B cell (primary cell): ENCODE measurements at places on chromosomes 4 and X. TPM values are rescaled to one million over a fixed set of nuclear protein-coding genes. Genes with fewer than 3 reads are reported as not detected.

DNA sequence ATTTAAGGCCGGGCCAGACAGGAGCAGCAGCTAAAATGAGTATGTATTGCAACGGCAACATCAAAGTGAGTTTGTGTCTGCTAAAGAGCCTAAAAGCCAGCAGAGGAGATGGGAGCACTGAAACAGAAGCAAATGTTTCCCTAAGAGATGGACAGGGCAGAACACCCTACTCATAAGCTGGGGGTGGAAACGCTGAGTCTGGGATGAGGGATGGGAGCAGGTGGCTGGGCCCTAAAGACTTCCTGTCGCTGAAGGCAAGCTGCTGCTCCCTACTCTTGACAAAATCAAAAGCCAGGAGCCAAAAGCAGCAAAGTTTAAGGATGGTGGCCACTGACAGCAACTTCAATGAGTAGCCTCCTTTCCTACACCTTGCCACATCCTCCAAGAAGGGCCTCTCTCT, 40.6 kb upstream of the NAP1L5 start:
- no peak overlapping the region for H3K4me3 ChIP-seq
- H3K27ac ChIP-seq, result no peak overlapping the region
- no peaks in the 10 kb centered on the region for H3K27me3 ChIP-seq
- H3K36me3 ChIP-seq, result no peaks in the 10 kb centered on the region
- H3K4me1 ChIP-seq, result peaks cover 16% of the 10 kb centered on the region

Gene FGF2
- 0.13 and 0.42 TPM in 2 replicates for polyA plus RNA-seq

DNA sequence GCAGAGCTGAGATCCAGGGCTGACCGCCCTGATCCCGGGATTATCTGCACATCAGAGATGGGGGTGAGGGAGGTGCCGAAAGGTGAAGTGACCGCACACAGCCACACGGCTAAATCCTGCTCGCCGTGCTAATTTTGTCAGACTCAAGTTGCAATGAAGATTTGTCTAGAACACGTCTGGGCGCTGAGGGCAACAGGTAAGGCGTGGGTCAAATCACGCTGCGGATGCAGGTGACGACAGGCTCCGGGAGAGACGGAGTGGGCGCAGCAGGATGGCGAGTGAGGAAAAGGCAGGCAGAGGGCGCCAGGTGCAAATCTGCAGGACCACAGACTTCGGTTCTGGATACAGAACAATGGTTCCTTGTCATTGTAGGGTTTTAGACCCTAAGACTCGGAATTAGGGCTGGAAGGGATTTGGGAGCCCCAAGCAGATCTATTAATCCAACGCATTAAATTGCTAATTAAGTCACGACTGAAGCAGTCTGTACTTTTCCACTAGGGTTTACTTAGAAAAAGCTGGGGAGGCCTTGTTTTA, 1.9 kb upstream of the TBC1D14 start:
- H3K27me3 ChIP-seq, result peaks cover 3% of the 10 kb centered on the region
- H3K36me3 ChIP-seq, result no peaks in the 10 kb centered on the region
- H3K27ac ChIP-seq, result no peak overlapping the region
- peaks cover 31% of the 10 kb centered on the region for H3K4me1 ChIP-seq

DNA sequence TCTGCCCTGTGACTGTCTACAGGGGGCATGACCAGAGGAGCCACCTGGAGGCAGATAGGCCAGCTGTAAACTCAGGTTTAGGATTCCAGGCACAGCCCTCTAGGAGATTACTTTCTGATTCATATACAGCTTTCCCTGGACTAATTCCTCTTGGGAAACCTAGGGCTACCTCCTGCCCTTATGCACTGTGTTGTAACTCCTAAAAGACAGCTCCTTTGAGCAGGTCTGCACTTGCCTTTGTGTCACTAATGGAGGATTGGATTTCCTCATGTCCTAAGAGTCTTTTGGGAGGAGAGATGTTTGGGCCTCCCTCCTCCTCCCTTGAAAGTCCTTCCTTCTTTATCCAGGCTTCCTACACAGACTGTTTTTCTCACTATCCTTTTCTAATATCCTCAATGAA, 202.0 kb downstream of the PCDH19 start:
- DNase-seq, result no peak
- H3K27me3 ChIP-seq, result no peaks in the 10 kb centered on the region
- no peak overlapping the region for H3K4me3 ChIP-seq

DNA sequence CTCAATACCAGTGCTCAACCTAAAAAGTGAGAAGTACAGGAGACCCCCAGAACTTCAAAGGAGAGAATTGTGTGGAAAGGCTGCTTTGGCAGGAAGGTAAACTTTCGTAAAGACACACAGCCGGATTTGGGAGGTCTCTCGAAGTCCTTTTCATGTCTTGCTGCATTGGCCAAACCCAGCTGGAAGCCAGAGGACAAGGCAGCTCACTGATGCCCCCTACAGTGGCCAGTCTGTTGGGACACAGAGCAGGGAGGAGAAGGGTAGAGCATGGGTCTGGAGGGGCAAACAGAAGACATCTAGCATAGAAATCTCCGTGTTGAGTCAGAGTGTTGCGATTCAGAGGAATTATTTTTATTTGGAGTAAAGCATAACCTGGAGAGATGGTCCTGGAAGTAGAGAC, 198.9 kb downstream of the ANK2 start:
- no peaks in the 10 kb centered on the region for H3K27me3 ChIP-seq
- H3K4me1 ChIP-seq, result no peaks in the 10 kb centered on the region
- no peaks in the 10 kb centered on the region for H3K36me3 ChIP-seq
- no peak overlapping the region for H3K27ac ChIP-seq
- no peak for DNase-seq
- H3K4me3 ChIP-seq, result no peak overlapping the region

GRCh38 chr4:72791054-72791453, 222.0 kb upstream of the ADAMTS3 start:
- H3K4me3 ChIP-seq, result no peak overlapping the region
- no peak for DNase-seq
- H3K36me3 ChIP-seq, result no peaks in the 10 kb centered on the region

- H3K4me3 ChIP-seq, result no peak overlapping the region
- no peak overlapping the region for H3K27ac ChIP-seq
- H3K36me3 ChIP-seq, result no peaks in the 10 kb centered on the region
- DNase-seq, result no peak
- H3K4me1 ChIP-seq, result no peaks in the 10 kb centered on the region
- no peaks in the 10 kb centered on the region for H3K27me3 ChIP-seq
Measured at GRCh38 chr4:164904336-164904735, 27.4 kb downstream of the APELA start.

- no peaks in the 10 kb centered on the region for H3K27me3 ChIP-seq
- no peak overlapping the region for H3K27ac ChIP-seq
- no peaks in the 10 kb centered on the region for H3K4me1 ChIP-seq
- no peak overlapping the region for H3K4me3 ChIP-seq
Measured at GRCh38 chr4:151808120-151808529, 47.3 kb upstream of the GATB start.

DNA sequence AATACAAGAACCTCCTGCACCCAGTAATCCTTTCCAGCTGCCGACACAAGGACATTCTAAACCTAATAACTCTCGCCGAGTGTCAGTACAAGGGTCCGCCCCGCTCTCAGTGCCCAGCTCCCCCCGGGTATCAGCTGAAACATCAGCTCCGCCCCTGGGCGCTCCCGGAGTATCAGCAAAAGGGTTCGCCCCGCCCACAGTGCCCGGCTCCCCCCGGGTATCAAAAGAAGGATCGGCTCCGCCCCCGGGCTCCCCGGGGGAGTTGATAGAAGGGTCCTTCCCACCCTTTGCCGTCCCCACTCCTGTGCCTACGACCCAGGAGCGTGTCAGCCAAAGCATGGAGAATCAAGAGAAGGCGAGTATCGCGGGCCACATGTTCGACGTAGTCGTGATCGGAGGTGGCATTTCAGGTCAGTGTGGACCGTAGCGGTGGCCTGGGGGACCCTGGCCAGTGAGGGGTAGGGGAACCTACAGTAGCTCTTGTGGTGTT, at the start of gene MAOA:
MAOA (plus strand) TSS at position 295 of the 490 bp plus-strand sequence; CDS start at position 338, 43 bp downstream.
- peaks cover 12% of the 10 kb centered on the region for H3K4me1 ChIP-seq
- H3K27ac ChIP-seq, result no peak within 1 kb of the TSS
- H3K36me3 ChIP-seq, result no peaks in the 10 kb centered on the region
- no peak for DNase-seq

DNA sequence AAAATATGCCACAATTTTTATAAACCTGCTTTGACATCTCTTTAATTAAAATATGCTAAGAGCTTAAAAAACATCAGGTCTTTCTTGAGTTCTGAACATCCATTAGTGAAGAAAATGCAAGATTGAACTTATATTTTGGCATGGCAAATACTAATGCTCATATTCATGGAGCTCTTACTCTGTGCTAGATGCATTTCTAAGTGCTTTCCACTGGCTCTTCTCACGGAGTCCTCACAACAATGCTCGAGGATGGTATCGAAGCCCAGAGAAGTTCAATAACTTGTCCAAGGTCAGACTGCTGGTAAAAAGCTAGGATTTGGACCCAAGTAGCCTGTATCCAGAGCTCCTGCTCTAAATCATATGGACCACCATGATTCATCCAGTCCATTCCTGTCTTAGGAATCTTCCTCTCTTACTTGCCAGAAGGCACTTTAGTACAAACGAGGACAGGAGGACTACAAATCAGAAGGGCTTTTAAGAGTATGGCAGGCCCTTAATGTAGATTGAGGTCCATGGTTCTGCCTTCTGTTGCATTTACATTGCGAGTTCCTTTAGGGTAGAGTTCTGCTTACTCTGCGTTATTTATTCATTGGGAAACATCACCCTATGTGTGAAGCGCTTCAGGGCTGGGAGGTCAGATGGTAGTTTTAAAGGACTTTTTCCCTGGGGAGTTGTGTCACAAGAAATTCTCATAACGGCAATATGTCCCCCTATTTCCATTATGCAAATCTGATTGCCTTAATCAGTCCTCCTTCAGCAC, 199.2 kb downstream of the RASL11B start:
- H3K36me3 ChIP-seq, result no peaks in the 10 kb centered on the region
- no peak overlapping the region for H3K27ac ChIP-seq
- no peaks in the 10 kb centered on the region for H3K4me1 ChIP-seq

GRCh38 chrX:123990602-123991001, 29.1 kb downstream of the STAG2 start:
- H3K27me3 ChIP-seq, result no peaks in the 10 kb centered on the region
- H3K4me1 ChIP-seq, result peaks cover 7% of the 10 kb centered on the region
- peaks cover 2% of the 10 kb centered on the region for H3K36me3 ChIP-seq
- peak overlapping the region; percentile 59 for H3K27ac ChIP-seq

GRCh38 chrX:7059214-7059838, 88.2 kb upstream of the STS start:
- H3K27me3 ChIP-seq, result no peaks in the 10 kb centered on the region
- peak overlapping the region; percentile 24 for H3K27ac ChIP-seq
- H3K36me3 ChIP-seq, result no peaks in the 10 kb centered on the region
- H3K4me3 ChIP-seq, result no peak overlapping the region

DNA sequence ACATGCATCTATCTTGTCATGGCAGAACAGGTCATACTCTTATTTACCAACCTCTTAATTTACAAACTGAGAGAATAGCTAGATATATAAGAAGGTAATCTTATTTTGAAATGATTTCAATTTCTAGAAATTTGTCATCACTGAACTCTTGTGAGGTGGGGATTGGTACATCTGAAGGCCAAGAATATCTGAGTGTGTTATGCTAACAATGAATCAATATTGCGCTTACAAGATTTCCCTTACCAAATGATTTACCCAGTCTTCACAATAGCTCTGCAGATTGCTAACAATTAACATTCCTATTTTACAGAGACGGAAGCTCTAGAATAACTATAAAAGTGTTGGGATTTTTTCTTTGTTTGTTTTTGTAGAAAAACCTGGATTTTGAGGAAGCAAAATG, 48.3 kb downstream of the RBPJ start:
- H3K27me3 ChIP-seq, result no peaks in the 10 kb centered on the region
- peaks cover 11% of the 10 kb centered on the region for H3K4me1 ChIP-seq
- no peak overlapping the region for H3K27ac ChIP-seq

GRCh38 chr4:87832669-87833068, at the start of gene MEPE:
Gene MEPE, plus strand, starts transcription at chr4:87832969. Its CDS starts 1,746 bp downstream, at chr4:87834715.
- H3K27me3 ChIP-seq, result no peaks in the 10 kb centered on the region
- no peak within 1 kb of the TSS for H3K4me3 ChIP-seq
- DNase-seq, result no peak
- no peak within 1 kb of the TSS for H3K27ac ChIP-seq
- no peaks in the 10 kb centered on the region for H3K4me1 ChIP-seq

DNA sequence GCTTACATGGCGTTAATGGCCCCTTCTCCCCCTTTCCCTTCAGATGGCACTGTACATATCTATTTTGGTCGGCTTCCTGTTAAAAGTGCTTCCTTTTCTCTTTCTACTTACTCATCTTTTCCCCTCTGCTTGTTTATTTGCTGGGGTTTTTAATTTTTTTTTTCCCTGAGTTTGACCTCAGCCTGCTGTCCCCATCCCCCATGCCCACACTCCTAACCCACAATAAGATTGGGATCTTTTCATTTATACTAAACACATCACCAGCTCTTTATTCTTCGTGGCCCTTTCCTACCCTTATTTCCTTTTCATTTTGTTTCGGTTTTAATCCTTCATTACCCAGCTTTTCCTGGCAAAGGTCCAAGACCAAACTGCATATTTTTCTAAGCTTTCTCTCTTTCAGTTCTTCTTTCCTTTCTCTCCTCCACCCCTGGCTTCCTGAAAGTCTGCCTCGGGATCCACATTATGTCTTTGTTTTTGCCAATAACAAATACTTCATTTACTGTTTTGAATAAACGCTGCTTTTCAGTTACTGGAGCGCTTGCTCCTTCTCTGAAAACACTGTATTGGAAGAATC, 152.0 kb upstream of the USP9X start:
- H3K27me3 ChIP-seq, result no peaks in the 10 kb centered on the region
- no peaks in the 10 kb centered on the region for H3K36me3 ChIP-seq
- DNase-seq, result peak; percentile 20
- no peak overlapping the region for H3K27ac ChIP-seq
- peaks cover 15% of the 10 kb centered on the region for H3K4me1 ChIP-seq
- peak overlapping the region; percentile 28 for H3K4me3 ChIP-seq

Gene GUCY1A1
- polyA plus RNA-seq, result 0.12 and 0.40 TPM in 2 replicates

Gene CSAG3
- not detected in 2 replicates for polyA plus RNA-seq

DNA sequence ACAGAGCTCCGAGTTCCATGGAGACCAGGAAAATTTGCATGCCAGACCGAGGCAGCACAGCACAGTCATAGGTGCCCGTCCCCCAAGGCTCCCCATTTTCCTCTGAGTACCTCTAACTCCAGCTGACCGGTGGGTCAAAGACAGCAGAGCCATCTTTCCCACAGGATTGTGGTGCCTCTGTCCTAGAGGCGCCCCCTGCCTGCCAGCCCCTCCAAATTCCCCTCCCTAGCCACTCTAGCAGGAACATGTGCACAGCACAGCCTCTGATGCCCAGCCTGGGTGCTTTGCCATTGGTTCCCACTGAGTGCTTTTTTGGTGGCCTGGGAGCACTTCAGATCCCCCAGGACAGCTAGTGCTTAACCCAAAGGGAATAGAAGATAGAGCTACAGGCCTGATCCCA, 368.5 kb upstream of the PABPC5 start:
- no peak for DNase-seq
- H3K36me3 ChIP-seq, result no peaks in the 10 kb centered on the region
- H3K27ac ChIP-seq, result no peak overlapping the region
- no peak overlapping the region for H3K4me3 ChIP-seq

GRCh38 chr4:139749338-139749737, 83.7 kb downstream of the MGST2 start:
- no peak overlapping the region for H3K27ac ChIP-seq
- H3K4me1 ChIP-seq, result no peaks in the 10 kb centered on the region
- H3K4me3 ChIP-seq, result no peak overlapping the region
- H3K27me3 ChIP-seq, result no peaks in the 10 kb centered on the region
- no peak for DNase-seq
- H3K36me3 ChIP-seq, result no peaks in the 10 kb centered on the region

- H3K27me3 ChIP-seq, result no peaks in the 10 kb centered on the region
- no peaks in the 10 kb centered on the region for H3K4me1 ChIP-seq
- H3K27ac ChIP-seq, result no peak overlapping the region
- no peaks in the 10 kb centered on the region for H3K36me3 ChIP-seq
- H3K4me3 ChIP-seq, result no peak overlapping the region
Measured at GRCh38 chrX:104522386-104522785, 43.6 kb upstream of the IL1RAPL2 start.
